Non-pigmented ciliary epithelial cell (primary cell): ENCODE measurements at places on chromosomes 2 and 18.

DNA sequence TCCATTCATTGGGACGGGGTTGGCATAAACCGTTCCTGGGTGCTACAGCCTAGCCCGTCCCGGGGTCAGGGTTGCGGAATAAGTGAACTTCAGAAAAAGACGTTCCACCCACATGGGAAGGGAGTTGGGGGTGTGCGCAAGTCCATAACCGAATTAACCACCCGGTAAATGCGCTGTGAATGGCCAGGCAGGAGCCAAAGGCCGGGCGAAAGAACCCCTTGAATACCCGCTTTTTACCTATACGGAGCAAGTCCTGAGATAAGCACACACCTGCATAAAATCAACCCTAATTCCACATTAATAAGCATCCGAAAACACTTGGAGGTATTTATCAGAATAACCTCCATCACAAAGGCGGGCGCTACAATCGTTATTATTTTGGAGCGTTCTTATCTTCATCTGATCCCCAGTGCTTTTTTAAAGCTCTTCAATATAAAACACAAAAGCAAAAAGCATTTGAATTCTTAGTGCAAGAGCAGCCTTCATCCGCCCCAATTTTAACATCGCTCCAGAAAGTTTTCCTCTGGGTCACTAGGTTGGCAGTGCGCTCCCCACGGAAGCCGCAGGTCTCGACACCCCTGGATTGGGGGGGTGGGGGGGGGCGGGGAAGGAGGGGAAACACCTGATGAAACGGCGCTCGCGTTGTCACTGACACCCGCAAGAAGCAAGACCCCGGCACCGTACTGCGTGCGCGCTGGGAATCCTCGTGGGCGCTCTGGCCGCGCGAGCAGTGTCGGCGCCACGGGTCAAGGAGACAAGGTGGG lies 1.2 kb downstream of the SATB2 start:
- DNase-seq: no peak

DNA sequence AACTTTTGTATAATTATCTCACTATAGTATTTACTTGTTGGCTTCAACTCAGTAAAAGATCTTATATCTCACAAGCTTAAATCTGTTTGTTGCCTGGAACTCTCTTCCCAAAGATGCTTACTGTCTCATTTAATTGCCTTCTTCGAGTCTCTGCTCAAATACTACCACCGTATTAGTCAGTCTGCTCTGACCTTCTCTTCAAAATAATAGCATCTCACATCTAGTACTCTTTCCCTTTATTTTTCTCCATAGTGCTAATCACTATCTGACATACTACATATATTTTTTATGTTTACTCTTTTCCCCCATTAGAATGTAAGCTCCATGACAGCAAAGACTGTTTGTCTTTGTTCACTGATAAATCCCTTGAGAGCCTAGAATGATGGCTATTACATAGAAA lies 10.6 kb upstream of the MPP4 start:
- DNase-seq: no peak

GRCh38 chr2:205580212-205580987 lies 101.9 kb upstream of the NRP2 start:
- no peak for DNase-seq

GRCh38 chr2:220445429-220446105 lies 818.1 kb downstream of the SLC4A3 start:
- peak; percentile 19 for DNase-seq

DNA sequence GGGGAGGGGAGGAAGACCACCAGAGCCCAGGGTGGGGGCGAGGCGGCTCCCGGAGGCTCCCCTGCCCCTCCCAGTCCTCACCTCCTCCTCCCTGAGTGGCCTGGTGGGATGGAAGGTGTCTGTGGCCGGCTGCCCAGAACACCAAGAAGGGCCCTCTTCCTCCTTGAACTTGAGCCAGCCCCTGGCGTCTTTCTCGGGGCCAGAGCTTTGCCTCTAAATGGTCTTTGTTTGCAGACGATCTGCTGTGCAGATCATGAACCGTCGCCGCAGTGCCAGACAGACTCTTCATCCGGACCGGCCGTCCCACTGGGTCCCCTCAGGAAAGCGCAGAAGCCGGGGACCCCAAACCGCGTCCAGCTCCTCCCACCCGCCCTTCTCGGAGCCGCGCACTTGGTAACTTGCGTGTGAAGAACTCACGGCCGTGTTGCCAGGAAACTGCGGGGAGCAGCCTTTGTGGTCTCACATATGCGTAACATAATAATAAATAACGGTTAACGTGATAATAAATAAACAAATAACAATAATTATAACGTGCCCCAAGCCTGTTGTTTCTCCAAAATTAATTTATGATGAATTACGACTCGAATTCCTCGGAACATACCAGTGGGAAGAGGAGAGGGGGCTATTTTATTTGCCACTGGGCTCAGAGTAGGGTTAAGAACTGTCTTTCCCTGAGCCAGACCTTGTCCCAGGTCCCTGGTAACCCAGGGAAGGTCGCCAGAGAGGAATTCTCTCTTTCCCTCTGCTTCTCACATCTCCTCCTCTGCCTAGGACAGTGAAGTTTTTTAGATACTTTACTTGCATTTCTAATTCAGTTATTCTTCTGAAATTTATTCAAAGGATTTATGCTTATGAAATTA lies 41.0 kb downstream of the PTGR3 start:
- no peak for DNase-seq

DNA sequence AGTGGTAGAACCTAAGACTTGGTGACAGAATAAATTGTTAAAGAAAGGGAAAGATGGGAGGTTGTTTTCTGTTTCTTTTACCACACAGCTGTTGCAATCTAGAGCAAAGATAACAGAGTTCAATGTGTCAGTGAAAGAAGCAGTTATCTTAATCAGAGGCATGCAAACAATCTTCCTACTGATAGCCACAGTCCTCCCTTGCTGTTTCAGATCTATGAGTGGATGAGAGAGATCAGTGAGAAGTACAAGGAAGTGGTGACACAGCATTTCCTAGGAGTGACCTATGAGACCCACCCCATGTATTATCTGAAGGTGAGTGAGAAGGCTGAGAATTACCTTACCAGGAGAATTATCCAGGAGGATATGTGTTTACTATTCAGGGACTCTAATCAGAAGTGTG lies 15.9 kb downstream of the CPO start:
- DNase-seq: no peak

DNA sequence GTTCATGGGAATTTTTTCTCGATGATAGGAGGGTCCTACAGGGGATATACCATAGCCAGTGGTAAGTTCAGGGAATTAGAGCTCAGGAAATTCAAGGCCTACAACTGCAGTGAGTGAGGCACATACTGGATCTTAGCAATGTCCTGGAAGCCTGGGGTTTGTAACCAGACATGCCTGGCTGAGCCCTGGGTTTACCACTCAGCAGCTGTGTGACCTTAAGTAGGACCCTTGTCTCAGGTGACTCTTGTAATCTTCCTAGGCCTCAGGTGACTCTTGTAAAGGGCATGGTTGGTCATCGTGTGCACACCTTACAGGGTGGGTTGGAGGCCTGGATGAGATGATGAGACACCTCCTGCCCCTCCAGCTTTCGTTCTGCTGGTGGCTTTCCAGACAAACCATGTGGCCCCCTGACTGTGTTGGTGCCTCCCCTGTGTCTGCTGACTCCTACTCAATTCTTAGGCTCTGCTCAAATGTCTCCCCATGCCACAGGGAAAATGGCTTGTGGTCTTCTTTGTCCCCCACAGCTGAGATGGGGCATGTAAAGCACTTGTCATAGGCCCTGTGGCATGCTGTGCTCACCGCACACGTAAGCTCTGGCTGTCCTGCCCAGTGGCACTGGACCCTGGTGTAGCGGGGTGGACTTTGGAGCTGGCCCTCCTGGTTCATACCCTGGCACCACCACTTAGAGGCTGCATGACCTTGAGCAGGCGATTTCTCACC lies 94.1 kb downstream of the FHOD3 start:
- DNase-seq: no peak

- DNase-seq: no peak
Observed at GRCh38 chr18:57544936-57545660, 41.4 kb downstream of the FECH start.

DNA sequence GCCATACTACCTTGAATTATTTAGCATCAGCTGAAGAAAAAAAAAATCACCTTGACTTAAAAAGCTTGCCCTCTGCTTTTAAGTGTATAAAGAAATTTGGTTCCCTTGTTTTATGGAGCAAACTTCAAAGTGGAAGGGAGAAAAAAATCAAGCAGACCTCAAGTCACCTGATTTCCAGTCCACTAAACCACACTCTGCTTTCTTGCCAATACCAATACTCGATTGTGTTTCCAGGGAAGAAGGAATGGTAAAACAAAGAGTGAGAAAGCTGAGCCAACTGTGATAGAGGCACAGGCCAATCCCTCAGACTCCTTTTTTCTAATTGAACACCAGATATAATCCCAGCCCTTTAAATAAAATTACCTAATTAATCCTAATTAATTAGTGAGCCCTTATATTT lies 587.3 kb downstream of the ARHGAP15 start:
- DNase-seq: no peak

DNA sequence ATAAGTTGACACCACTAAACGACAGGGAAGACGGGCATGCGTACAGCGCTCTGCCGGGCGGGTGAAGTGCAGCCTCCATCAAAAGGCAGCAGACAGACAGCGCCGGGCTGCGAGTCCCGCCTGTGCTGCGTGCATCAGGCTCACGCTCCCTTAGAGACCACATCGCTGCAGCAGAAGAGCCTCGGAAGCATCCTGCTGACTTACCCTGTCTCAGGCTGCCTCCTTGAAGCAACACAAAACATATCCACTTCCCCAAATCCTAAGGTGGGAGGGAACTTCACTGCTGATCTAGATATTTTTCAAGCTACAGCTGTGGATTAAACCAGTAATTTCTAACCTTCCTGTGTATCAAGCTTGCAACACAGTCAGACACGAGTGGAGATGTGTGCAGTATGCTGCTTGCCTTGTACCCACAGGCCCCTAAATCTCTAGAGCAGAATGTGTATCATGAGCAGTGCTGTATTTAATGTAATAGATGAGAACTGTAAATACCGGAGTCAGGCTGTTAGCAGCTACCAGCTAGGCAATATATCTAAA lies 6.4 kb downstream of the MYT1L start:
- no peak for DNase-seq
